ENCODE measurements at places on chromosomes 4 and X.

DNA sequence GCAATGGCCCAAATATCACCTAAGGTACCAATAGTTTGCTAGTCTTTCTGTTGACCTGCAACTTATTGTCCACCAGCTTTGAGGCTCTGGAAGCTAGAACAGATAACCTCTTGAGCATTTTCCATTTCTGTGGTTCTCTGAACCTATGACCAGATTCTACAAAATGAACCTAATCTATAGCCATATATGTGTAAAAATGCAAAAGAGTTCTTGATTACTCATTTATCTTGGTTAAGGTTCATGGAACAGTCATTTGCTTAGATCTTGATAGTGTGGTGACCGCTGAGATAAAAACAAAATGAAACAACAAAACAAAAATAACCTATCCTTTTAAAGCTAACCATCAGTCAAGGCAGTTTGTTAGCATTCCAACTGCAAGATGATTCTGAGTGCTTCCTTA lies 9.3 kb upstream of the GATB start:
- DNase-seq = no peak

GRCh38 chrX:25019707-25020390 lies 4.1 kb upstream of the ARX start:
- DNase-seq = no peak

DNA sequence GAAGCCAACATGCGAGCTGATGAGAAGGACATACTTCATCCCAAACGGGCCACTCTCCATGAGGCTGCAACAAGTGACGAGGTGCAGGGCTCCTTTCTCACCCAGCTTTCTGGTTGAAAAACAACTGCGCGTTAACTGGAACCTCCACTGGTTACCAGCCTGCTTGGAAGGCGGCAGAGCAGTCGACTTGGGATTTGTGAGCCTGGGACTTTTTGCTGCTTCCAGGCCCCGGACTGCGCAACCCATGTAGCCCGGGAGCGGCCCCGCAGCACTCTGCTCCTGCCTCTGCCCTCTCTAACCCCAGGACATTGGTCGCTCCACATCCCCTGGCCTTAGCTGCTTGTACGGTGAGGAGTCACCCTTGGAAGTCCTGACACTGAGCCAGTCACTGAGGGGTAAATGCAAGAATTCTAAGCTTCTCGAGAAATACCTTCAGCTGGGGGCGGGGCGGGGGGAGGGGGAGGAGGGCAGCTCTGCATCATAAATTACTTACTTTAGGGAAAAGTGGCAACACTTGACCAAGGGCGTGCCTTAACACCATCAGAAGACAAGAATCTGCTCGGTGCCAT lies 72.7 kb downstream of the MTMR1 start:
- no peak for DNase-seq

- no peak for DNase-seq
Measured at GRCh38 chrX:148555101-148555500, 54.7 kb downstream of the AFF2 start.

GRCh38 chrX:24839331-24839730 lies 145.6 kb downstream of the POLA1 start:
- DNase-seq = no peak

GRCh38 chrX:32448945-32449344 lies 762.4 kb downstream of the DMD start:
- no peak for DNase-seq

DNA sequence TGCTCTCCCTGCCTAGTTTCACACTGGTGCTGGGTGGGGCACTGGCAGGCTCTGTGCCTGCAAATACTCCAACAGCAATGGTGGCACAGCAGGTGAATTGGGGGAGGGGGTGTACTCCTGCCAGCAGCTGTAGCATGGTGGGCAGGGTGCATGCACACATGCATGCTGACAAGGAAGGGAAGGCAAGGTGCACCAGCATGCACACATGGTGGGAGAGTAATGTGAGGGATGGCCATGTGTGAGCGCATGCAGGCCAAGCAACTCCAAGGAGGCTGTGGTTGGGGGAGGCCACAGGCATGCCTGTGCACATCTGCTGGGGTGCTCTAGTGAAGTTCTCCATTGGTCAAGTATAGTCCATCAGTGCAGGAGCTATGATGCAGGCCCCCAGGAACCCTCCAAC lies 54.5 kb upstream of the INPP4B start:
- DNase-seq = no peak

- no peak for DNase-seq
Measured at GRCh38 chr4:173057901-173058300, 110.7 kb upstream of the GALNT7 start.

DNA sequence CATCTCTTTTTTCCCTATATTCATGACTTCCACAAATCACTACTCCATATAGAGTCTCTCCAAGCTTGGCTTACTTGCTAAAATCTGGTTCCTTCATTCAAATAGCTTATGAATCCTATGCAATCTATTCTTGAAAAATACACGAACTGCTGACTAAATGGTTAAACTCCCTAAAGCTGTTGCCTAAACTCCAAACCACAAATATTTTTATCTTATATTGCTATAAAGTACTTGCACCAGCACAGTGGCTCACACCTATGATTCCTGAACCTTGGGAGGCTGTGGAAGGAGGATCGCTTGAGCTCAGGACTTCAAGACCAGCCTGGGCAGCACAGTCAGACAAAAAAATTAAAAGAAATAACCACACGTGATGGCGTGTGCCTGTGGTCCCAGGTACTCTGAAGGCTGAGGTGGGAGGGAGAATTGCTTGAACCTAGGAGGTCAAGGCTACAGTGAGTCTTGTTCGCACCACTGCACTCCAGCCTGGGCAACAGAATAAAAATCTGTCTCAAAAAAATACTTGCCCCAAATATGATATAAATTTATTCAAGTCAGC lies 2.2 kb downstream of the FBXO8 start:
- no peak for DNase-seq

DNA sequence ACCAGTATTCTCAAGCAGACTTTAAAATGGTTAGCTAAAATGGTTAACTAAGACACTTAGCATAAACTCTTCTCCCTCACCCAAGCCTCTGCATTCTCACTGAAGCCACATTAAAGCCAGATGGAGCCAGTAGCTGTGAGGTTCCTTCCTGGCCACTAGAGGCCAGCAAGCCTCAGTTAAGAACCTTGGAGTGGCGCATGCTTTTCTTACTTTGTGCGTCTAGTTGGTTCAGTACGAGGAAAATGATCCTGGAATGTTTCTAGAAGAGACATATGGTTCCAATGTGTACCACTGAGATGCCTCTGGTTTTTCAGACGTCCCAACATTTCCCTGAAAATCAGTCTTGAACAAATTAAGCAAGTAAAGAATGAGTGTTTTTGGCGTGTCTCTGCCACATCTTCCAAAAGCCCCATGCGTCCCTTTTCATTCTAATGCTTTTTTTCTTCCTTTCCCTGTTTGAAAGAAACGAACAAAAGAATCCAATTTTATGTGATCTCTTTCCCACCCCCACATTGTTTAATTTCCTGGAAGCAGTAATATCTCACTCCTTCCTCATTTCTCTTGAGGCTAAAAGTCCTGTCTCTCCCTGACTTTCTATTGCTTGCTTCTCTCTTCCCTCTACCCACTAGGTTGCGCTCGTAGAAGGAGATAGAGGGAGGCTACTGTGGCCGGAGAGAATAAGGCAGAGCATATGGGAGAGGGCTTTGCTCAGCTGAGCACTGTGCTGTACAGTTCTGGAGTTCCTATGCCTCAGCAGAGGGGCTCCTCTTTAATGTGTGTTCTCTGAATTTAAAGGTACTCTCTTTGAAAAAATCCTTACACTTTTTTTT lies 82.9 kb upstream of the TAB3 start:
- no peak for DNase-seq

DNA sequence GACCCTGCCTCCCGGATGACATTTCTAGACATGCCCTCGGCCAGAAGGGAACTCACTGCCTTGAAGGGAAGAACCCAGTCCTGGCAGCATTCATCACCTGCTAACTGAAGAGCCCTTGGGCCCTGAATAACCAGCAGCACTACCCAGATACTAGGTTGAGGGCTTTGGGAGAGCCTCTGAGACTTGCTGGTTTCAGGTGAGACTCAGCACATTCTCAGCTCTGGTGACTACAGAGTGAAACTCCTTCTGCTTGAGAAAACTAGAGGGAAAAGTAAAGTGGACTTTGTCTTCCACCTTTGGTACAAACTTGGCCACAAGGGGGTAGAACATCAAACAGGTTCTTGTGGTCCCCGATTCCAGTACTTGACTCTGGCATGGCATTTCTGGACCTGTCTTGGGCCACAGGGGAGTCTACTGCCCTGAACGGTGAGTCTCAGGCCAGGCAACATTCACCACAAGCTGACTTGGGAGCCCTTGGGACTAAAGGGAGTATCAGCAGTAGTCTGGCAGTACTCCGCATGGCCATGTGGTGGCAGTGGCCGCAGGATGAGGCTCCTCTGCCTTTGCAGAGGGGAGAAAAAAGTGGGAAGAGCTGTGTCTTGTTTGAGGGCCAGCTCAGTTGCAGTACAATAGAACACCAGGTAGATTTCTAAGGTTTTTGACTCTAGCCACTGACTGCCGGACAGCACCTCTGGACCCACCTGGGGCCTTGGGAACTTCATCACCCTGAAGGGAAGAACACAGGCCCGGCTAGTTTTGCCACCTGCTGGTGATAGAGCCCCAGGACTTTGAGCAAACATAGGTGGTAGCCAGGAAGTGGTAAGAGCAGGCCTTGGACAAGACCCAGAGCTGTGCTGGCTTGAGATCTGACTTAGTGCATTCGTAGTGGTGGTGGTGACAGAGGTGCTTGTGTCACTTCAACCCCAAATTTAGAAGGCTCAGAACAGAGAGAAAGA lies 414.8 kb downstream of the OPHN1 start:
- DNase-seq = no peak

- DNase-seq = no peak
Measured at GRCh38 chr4:71008196-71008595, 14.7 kb downstream of the DCK start.

DNA sequence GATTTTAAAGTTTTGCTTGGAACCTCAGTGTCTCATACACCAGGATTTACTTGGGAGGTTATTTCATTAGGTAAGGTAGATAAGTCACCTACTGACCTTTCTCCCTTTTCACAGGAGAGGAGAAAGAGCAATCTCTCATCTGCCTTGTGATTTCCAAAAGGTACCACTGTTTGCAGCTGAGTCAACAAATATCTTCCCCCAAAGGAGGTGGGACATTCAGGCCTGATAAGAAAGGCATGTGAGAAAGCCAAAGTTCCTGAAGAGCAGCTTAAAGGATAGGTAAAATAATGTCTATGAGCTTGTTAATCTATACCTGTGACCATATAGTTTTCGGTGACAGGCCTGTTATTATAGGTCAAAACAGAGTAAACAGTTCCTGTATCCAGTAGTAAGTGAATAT lies 45.0 kb downstream of the FAM47B start:
- no peak for DNase-seq

- DNase-seq = no peak
Measured at GRCh38 chr4:53476232-53477037, 99.0 kb downstream of the FIP1L1 start.

DNA sequence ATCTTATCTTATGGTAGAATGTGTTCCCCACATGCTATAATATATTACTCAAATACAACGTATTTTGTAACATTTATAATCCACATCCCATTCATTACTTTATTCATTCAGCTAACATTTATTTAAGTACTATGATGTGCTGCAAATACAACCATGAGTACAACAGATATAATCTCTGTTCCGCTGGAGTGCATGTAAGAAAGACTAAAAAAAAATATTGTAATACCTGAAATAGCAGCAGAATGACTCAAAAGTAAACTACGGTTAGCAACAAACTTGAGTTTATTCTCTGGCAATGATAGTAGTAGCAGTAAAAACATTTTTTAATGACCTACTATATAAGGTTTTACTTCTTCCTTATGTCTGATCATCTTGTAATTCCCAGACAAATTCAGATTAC lies 1776.3 kb downstream of the STIM2 start:
- no peak for DNase-seq

GRCh38 chr4:170231377-170231776 lies 141.6 kb upstream of the AADAT start:
- DNase-seq = no peak

DNA sequence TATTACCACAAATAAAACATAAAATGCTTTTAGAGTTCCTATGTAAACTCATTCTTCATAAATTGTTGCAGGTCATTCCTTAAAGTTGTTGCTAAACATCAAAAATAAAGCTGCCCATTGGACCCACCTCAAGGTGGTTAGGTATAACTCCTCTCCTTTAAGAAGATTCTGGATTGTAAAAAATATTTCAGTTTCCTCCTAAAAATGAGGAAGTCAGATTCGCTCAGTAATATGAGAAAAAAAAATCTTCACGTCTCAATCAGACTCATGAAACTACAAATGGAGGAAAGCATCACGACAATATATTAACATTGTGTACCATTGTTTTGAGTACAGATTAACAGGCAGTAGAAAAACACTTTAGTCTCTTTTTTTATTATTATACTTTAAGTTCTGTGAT lies 105.9 kb downstream of the DDX60 start:
- no peak for DNase-seq

- DNase-seq = no peak
Measured at GRCh38 chr4:6568689-6569332, 6.2 kb upstream of the MAN2B2 start.

GRCh38 chrX:19177721-19178120 lies 55.5 kb upstream of the ADGRG2 start:
- no peak for DNase-seq

DNA sequence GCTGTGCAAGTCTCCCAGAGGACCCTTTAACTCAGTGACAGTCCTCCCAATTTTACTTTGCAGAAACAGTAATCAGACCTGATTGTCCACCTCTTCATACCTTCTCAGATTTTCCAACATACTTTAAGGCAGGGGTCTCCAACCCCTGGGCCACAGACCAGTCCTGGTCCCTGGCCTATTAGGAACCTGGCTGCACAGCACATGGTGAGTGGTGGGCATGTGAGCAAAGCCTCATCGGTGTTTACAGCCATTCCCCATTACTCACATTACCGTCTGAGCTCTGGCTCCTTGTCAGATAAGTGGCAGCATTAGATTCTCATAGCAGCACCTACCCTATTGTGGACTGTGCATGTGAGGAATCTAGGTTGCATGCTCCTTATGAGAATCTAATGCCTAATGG lies 74.3 kb downstream of the TECRL start:
- DNase-seq = no peak

GRCh38 chrX:47607091-47607490 lies 12.6 kb downstream of the SYN1 start:
- no peak for DNase-seq

DNA sequence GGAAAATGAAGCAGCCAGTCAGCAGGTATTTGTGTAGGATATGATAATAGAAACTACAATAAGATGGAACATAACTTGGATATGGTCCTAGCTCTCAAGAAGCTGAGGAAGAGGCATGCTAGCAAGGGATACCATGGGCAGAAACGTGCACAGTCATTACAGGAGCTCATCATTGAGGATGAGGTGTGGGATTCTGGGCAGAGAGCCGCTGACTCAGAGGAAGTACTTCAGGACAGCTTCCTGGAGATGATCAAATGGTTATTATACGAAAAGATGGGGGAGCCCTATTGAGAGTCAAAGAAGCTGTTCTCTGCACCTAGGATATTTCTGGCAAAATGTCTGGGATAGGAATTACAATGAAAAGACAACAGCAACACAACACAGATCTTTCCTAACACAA lies 116.0 kb upstream of the PDE5A start:
- DNase-seq = no peak

All from CMK (cell line).